ENCODE measurements at places on chromosomes 11 and 22. TPM values are rescaled to one million over a fixed set of nuclear protein-coding genes. Genes with fewer than 3 reads are reported as not detected.

DNA sequence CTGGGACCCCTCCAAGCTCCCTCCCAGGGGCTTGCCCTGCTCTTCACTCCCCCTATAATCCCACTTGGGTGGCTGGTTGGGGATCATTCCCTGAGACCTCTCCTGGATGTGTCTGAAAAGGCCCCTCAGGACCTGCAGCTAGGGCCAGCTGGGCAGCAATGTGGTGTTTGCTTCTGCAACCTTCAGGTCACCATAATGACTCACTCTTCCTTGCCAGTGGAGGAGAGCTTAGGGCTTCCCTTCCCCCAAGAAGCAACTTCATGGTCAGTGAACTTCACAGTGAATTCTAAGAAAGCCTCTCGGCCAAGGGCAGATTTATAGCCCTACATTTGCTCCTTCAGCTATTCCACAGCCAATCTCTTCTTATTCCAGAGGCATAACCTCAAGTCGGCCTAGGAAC, 45.1 kb upstream of the TSPAN18 start:
- DNase-seq = no peak

Gene TUT1
- 11.6 TPM for total RNA-seq

DNA sequence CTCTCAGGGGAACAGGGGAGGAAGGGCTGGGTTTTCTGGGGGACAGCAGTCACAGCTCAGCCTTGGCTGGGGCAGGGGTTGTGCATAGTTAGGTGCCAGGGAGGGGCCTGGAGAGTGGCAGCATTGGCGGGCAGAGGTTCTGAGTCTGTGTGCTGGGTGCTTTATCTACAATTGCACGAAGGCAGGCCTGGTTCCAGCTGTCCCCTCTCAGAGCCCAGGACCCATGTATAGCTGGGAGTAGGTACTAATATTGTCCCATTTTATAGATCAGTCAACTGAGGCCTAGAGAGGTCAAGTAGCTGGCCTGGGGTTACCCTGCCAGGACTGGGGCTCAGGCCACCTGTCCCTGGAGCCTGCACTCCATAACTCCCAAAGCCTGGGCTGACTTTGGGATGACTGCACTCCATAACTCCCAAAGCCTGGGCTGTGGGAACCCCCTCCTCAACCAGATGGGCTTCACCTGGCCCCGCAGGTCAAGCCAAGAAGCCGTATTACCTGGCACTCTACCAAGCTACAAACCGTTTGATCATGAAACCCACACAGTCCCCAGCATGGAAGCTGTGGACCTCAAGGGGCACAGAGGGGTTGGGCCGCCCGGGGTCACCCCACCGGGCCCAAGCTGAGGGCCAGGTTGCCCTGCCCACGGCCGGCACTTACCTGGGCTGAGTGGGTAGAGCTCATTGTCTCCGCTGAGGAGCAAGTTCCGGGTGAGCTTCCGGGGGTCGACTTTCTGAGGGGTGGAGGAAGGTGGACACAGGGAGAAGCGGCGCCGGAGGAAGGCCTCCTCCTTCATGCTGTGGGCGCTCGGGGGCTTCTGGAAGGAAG, 36.5 kb downstream of the OSBPL5 start:
- DNase-seq = no peak

DNA sequence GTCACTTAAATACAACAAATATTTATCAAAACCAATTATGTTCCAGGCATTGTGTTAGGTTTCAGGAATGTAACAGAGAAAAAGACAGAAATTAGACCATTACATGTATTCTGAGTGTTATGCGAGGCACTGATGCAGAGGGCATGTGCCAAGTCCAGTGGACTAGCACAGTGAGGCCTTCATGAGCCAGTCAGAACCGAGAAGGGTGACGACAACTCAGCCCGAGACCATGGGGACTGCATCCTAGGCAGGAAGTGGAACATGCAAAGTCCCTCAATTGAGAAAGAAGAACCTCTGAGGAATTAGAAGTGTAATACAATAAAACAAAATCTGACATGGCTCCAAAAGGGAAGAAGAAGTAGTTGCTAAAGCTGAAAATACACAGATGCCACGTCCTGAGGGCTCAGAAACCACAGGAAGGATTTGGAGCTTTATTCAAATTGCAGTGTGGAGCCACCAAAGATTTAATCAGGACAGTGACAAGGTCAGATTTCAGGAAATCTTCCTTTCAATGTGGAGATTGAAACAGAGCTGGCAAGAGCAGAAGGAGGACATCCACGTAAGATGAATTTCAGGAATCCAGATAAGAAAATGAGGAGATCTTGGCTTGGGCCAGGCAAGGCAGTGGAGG, 529.6 kb downstream of the NTM start:
- no peak for DNase-seq

Gene DDIAS
- total RNA-seq = 4.0 TPM

Measured in hematopoietic multipotent progenitor cell (in vitro differentiated cells).